ENCODE measurements at places on chromosomes 2 and 18.

DNA sequence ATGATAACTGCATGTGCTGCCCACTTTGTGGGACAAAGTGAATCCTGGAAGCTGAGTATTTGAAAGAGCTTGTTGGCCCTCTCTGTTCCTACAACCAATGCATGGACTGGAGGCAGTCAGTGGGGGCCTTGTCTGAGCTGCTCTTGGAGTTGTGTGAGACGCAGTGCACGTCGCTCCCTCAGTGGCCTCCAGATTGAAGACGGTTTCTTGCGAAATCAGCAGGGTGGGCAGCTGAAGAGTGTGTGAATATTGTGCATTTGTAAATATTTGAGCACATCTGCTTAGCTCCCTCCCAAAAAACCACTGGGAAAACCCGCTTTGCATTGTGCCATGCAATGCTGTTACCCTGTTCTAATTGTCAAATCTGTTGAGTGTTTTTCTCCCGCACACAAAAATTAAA, 782.8 kb downstream of the PLCL1 start:
- no peak for DNase-seq

DNA sequence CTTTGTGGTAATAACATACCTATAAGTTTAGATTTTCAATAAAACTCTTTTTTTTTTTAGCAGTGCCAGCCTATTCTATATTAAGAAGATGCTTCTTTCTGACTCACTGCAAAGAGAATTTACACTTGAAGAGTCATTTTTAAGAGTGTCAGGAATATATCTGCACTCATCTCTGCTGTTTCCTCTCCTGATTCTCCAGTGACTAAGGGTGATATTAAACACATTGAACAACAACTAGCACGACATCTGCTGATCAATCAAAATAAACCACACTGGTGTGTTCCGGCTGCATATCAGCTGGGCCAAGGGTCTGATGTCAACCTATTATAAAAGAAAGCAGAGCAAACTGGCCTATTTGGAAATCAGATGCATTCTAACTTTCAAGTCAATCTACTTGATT, 15.0 kb downstream of the RAB27B start:
- no peak for DNase-seq

- DNase-seq, result no peak
Measured at GRCh38 chr18:79606621-79607331, 72.8 kb upstream of the CTDP1 start.

DNA sequence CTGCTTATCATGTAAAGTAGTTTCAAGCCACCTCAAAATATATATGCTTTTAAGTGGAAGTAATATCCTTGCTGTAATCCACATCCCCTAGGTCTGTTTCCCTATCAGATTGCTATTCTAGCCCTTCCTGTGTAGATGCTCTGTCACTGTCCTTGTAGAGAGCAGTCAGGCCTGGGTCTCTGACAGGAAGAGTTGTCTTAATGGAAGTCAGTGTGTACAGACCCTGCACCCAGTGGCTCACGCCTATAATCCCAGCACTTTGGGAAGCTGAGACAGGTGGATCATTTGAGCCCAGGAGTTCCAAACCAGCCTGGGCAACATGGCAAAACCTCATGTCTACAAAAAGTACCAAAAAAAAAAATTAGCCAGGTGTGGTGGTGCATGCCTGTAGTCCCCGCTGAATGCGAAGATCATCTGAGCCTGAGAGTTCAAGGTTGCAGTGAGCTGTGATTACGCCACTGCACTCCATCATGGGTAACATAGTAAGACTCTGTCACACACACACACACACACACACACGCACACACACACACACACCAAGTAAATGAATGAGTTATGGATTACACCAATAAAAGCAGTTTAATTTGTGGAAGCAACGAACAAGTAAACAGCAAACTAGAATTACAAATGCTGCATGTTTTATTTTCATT, 70.2 kb upstream of the DSC1 start:
- no peak for DNase-seq

GRCh38 chr2:43832457-43832856, 6.2 kb downstream of the ABCG5 start:
- DNase-seq, result no peak

DNA sequence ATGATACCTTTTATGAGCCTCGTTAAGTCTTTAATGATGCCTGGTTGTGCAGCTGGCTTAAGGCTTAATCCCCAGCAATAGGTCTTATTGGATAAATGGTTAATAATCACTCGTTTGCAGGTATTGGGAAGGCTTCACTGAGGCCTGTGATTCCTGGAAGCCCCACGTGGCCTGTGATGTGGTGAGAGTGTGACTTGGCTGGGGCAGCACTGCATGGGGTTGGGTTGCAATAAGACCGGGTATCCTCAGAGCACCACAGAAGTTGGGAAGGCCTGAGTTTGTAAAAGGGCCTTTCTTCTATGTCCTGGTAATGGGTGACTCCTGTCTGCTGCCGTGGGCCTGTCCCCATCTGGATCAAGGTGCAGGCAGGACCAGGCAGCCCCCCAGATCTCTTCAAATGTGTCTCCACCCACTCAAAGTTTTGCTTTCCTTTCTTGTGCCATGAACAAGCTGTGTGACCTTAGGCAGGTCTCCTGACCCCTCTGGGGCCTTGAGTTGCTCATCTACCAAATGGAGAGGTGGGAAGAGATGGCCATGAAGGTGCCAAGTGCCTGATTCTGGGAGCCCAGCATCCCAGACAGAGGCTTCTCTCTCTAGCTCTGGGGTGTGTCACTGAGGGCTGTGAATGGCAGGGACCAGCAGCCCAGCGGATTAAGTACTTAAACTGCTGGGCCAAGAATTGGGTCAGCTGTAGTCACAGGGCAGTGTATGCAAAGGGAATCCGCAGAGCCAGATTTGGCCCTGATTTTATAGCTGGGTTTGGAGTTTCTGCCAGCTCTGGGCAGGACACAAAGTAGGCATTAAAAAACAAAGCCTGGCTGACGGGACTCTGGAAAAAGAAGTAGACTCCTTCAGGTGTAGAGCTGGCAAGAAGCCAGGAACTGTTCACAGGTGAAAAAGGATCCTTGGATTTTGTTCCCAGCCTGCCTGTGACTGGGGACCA, 24.4 kb downstream of the LBH start:
- DNase-seq, result no peak

GRCh38 chr18:13703899-13704298, 22.5 kb downstream of the FAM210A start:
- no peak for DNase-seq

DNA sequence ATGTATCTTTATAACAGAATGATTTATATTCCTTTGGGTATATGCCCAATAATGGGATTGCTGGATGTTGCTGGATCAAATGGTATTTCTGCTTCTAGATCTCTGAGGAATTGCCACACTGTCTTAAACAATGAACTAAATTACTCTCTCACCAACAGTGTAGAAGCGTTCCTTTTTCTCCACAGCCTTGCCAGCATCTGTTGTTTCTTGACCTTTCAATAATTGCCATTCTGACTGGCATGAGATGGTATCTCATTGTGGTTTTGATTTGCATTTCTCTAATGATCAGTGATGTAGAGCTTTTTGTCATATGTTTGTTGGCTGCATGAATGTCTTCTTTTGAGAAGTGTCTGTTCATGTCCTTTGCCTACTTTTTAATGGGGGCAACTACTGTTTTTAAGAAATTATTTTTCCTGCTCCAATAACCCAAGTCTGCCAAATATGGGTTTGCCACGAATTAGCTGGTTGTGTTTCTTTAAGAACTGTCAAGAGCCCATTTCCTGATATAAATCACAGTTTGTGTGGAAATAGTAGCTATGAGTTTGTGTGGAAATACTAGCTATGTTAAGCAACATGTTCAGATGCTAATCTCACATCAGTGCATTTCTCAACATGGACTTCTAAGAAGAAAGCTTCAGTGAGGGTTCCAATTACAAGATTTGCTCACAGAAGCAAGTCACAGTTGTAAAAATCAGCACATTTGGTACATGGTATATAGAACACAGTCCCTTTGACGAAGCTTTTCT, 259.4 kb downstream of the ANAPC1 start:
- DNase-seq, result no peak

DNA sequence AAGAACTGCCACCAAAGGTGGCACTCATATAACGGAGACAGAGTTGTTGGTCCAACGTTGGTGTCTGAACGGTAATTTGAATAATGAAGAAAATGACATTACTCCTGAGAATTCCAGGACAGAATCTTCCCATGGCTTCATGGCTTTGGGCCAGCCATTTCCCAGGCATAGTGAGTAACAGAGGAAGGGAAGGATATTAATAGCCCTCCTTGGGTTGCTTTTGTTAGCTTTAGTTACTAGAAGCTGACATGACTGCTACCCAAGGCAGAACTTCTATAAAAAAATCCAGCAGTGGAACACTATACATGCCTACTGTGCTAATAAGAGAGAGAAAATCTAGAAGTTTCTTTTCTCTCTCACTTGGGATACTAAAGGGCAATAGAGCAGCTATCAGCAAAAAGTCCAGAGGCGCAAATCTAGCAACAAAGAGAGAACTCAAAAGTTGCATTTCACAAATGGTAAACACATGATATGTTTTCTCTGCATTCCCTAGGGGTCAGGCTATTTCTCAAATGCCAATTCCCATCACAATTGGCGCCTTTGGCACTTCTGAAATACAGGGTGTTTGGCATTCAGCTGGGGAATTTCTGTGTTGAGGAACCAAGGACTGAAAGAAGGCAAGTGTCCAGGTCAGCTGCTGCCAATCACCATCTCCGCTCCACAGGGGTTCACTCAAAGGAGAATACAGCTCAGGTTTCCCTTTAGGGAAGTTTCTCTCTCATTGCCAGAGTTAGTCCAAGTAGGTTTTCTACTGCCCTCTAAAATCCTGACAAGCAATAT, 160.8 kb upstream of the KYNU start:
- peak; percentile 76 for DNase-seq

- no peak for DNase-seq
Measured at GRCh38 chr2:175955136-175955535, 46.9 kb downstream of the LNPK start.

GRCh38 chr2:127423880-127424279, 5.7 kb downstream of the PROC start:
- no peak for DNase-seq

GRCh38 chr2:195535911-195536522, 121.0 kb upstream of the SLC39A10 start:
- DNase-seq, result no peak

GRCh38 chr18:31241900-31242409, 76.0 kb upstream of the DSG1 start:
- peak; percentile 72 for DNase-seq

GRCh38 chr2:148957023-148957422, 81.5 kb upstream of the LYPD6B start:
- no peak for DNase-seq

- DNase-seq, result no peak
Measured at GRCh38 chr2:135255208-135255607, 203.1 kb downstream of the RAB3GAP1 start.

DNA sequence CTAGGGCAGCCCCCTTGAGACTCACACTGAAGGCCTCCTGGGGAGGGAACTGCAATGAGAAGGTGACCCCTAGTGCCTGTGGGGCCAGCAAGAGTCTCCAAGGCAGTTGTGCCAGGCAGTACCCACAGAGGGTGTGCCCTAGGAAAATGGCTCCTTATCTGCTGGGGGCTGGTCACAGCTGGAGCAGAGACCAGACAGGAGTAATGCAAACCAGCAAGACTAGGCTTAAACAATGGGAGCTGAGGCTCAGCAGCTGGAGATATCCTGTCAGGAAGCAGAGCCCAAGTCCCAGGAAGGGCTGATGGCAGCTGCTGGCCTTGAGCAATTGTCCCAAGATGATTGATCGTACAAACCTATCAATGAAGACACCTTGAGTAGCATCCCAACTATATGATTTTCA, 26.8 kb upstream of the E2F6 start:
- DNase-seq, result no peak

DNA sequence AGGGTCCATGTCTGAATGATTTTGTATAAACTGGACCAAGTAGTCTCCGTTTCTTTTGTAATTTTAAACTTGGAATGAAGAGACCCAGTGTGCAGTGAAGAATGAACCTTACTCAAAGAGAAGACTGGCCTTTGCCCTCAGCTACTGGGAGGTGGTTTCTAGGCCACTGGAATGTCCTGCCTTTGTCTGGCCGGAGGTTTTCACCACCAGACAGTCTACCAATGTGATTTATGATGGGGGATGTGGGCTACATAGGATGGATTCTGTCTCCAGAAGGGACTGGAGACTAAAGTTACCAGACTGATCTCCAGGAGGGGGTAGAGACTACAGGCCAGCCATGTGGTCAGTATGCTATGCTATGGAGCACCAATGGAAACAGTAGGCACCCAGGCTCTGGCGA, 42.8 kb upstream of the RAB31 start:
- DNase-seq, result no peak

DNA sequence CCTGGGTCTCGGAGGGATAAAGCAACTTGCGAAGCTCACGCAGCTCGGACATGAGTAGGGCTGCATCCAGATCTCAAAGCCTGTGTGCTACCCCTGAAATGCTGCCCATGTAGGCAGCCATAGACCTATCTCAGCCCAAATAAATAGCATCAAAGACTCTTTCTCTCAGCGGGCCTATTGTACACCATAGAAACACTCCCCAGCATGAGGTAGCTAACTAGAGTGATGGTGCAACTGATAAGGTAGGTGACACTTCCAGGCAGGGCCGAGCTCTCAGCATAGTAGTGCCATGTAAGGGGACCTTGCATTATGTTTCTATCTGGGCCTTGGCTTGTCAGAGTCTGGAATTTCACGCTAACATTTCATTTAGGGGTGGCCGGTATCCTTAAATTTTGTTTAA, 52.4 kb downstream of the RABL2A start:
- no peak for DNase-seq

GRCh38 chr2:28895189-28895893, 874 bp downstream of the WDR43 start:
- peak; percentile 15 for DNase-seq

- DNase-seq, result no peak
Measured at GRCh38 chr2:146461068-146461467, 1383.8 kb upstream of the ACVR2A start.

DNA sequence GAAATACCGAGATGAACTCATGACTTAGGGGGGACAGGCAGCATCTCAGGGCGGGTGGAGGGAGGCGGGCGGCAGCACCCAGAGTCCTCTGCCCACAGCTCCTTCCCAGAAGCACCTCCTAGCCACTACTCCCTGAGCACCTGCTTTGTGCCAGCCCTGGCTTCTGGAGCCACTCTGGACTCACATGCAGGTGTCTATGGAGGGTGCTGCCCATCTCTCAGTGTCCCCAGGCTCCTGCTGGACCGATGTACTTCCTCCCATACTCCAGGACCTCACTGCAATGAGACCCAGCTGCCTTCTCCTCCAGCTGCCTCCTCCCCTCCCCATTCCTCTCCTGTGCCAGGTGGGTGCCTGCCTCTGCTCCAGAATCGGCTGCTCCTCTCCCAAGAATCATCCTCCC, 22.1 kb upstream of the OTOS start:
- no peak for DNase-seq

DNA sequence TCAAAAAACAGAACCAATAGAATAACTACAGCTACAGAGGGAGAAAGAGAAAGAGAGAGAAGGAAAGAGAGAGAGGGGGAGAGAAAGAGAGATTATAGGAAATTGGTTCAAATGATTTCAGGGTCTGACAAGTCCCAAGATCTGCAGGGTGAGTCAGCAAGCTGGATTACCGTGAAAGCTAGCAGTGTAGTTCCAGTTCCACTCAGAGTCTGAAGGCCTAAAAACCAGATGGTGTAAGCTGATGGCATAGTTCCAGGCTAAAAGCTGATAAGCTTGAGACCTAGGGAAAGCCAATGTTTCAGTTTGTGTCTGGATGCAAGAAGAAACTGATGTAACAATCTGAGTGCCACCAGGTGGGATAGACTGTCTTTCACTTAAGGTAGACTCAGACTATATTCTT, 397.7 kb downstream of the TRIB2 start:
- DNase-seq, result no peak

GRCh38 chr18:27017901-27018500, 152.5 kb upstream of the AQP4 start:
- peak; percentile 22 for DNase-seq
